ENCODE measurements at places on chromosomes 6 and 20. TPM values are rescaled to one million over a fixed set of nuclear protein-coding genes. Genes with fewer than 3 reads are reported as not detected.

Gene TINAG
- total RNA-seq = not detected

DNA sequence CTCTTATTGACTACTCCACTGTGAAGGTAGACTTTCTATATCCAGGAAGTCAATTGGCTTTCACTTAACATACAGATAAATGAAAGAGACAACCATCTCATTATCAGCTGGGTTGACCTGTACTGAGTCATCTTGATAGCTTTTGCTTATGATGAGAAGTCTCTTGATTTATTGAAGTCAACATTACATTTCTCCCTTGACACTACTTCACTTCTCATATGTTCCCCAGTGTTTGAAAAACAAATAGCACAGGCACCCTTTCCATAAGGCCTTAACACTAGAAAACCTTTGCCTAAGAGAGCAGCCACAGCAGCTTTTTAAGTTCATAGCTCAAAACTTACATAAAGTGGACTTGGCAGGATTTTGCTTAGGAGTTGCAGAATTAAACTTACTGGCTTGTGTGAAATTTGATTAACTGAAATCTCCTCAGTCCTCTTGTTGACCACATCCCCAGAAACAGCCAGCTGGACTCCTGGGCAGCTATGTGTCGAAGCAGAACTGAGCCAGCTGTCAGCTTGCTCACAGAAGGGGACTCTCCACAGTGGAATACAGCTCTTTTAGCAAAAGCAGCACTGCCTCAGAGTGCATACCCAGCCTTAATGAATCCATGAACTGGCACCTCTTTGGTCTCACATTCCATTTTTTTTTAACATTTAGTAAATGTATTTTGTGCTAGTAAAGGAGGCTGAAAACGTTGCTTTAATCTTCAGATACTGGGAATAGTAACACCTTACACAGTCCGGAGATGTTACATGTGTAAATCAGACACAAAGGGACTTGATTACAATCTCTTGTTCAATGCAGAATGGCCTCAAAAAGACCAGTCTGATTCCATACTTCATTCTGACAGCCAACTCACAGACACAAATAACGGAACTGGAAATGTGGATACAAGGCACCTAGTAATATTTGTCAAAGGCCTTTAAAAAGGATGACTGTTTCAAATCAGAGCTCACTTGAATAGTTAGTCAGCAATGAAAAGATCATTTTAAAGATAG is 1532.7 kb downstream of the HACE1 start:
- no peak overlapping the region for H3K27ac ChIP-seq
- no peaks in the 10 kb centered on the region for H3K36me3 ChIP-seq
- no peaks in the 10 kb centered on the region for H3K4me1 ChIP-seq
- no peaks in the 10 kb centered on the region for H3K27me3 ChIP-seq
- H3K4me3 ChIP-seq = no peak overlapping the region

Gene ECHDC1
- 60.2 TPM for total RNA-seq

DNA sequence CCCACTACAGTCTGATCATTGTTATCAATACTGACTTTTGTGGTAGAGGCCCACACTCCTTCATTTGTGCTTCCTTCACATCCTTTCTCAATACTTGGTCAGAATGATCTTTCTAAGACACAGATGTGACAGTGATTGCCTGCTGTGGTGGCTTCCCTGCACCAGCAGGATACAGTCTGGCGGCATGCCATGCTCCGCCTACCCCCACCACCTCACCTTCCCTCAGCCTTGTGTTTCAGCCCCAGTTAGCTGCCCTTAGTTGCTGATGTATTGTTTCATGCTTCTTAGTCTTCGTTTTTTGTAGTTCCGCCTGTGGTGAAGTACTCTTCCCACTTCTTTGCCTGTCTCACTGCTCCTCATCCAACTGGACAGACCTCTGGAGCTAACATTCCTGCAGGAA is 10.9 kb downstream of the LRRC1 start:
- H3K36me3 ChIP-seq = no peaks in the 10 kb centered on the region
- DNase-seq = no peak
- peaks cover 2% of the 10 kb centered on the region for H3K27me3 ChIP-seq

GRCh38 chr20:57513199-57513598 is 11.7 kb downstream of the CTCFL start:
- no peak for DNase-seq
- H3K4me3 ChIP-seq = no peak overlapping the region
- peaks cover 22% of the 10 kb centered on the region for H3K27me3 ChIP-seq

- H3K36me3 ChIP-seq = no peaks in the 10 kb centered on the region
- no peak for DNase-seq
- peaks cover 2% of the 10 kb centered on the region for H3K4me1 ChIP-seq
- no peak overlapping the region for H3K27ac ChIP-seq
- H3K27me3 ChIP-seq = peaks cover 9% of the 10 kb centered on the region
Observed at GRCh38 chr6:3175715-3176402, 18.5 kb upstream of the TUBB2A start.

GRCh38 chr6:148884461-148884860 is 137.6 kb downstream of the UST start:
- H3K4me1 ChIP-seq = no peaks in the 10 kb centered on the region
- no peak for DNase-seq
- H3K4me3 ChIP-seq = no peak overlapping the region

Gene TNNC2
- total RNA-seq = not detected
